ENCODE measurements at places on chromosomes 12 and 14.

- DNase-seq = no peak
Observed at GRCh38 chr14:99731547-99732435, 47.7 kb downstream of the CYP46A1 start.

- DNase-seq = peak; percentile 25
Observed at GRCh38 chr14:102593825-102594137, 1.3 kb downstream of the RCOR1 start.

DNA sequence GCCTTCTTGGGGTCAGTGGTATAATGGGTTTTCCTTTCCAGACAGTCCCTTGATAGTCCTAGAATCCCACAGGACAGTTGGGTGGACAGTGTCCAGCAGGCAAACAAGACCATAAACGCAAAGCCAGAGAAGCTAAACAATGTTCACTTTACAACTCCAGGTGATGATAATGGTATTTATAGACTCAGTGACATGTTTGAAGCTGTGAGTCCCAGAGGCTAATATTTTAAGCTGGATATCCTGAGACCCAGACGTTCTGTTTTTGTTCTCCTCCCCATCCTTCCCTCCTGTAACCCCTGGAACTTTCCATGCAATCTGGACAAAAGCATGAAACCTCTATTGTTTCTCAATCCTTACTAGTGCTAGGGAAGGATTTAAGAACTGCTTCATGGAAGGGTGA, 121.0 kb downstream of the ZFP36L1 start:
- DNase-seq = no peak

DNA sequence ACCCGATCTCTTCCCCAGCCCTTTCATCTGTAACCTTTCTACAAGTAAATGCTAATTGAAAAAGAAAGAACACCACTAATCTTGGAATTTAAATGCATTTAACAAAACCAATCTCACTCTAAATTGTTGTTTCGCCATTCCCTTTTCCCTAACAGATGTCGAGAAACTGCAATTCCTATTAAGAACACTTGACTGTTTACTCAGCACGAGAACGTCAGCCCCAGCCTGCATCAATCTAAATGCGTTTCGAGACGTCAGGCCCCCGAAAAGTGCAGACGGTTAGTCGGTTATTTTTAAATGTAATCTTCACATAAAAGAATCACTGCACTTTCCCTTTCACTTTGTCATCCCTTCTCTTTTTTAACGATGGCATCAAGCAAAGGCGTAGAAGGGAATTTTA, 837.6 kb downstream of the VRK1 start:
- DNase-seq = no peak

Data from fibroblast of the aortic adventitia (primary cell).